Forelimb muscle (tissue), 1 donor: ENCODE measurements at places on chromosomes 3 and 15.

DNA sequence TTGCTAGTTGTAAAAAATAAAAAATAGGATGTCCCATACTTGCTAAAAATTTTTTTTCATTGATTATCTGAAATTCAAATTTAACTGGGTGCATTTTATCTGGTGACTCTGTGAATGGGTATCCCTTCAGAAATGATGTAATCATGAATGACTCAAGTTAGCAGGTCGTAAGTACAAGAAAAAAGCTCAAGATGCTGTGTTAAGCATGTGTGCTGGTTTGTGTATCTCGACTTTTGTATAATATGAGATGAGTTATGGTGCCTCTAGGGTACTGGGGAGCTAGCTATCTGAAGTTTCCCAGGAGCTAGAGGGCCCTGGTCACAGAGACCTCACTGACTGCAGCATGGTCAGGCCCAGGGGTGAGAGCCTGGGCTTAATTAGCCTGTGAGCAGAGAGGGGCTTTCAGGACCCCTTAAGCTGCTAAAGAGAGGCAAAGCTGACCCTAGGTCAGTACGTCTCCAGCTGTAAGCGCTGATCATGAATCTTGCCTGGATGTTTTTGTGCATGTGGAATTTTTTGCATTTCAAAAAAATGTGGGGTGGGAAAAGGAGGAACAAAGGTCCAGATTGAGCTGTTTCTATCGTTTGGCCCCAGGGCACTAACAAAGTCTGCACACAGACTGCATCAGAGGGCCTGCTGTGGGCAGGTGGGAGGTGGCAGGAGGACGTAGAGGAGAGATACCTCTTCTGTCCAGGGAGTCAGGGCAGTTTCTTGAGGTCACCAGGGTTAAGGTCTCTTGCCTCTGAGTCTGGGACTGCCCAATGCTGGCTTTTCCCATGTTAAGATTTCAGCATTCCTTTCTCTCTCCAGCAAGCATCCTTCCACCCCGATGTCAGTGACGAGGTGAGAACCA lies 233.2 kb upstream of the TPM1 start:
- DNase-seq = no peak

DNA sequence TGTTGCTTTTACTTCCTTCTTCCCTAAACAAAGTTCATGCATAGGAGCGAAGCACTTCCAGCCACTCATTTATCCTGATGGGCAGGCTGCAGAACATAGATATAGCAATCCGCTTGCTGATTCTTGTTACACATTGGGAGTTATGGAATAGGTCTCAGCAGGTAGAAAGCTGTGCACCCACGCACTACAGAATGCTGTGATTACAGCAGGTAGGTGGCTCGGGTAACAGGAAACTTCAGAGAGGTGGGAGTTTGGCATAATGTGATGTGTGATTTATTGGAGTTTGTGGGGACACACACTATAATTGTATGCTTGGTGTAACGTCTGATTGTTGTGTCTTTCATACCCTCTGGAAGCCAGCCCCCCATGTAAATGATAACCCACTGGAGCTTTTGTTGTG lies 99.2 kb upstream of the MEIS2 start:
- no peak for DNase-seq

DNA sequence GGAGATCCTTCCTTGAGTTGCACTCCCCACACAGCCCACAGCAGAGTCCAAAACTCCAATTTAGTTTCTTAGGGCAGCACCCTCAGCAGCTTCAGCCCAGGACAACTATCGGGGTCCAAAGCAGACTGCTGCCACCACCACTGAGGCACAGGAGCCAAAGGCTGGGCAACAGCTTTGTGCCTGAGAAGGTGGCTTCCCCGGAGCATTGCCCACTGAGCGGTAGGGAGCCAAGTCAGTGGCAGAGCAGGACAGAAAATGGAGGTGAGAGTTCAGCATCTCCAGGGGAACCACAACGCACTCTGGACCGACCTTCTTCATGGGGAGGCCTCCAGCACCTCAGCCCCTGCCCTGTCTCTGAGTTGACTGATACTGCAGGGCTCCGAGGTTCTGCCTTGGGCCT lies 43.4 kb downstream of the CDAN1 start:
- no peak for DNase-seq

DNA sequence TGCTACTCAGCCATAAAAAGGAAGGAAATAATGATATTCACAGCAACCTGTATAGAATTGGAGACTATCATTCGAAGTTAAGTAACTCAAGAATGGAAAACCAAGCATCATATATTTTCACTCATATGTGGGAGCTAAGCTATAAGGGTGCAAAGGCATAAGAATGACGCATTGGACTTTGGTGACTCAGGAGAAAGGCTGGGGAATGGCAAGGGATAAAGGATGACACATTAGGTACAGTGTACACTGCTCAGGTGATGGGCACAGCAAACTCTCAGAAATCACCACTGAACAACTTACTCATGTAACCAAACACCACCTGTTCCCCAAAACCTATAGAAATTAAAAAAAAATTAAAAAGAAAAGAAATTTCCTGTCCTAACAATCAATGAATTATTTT lies 42.7 kb downstream of the ALCAM start:
- DNase-seq = no peak

GRCh38 chr15:52438047-52438446 lies 90.6 kb downstream of the MYO5A start:
- no peak for DNase-seq

DNA sequence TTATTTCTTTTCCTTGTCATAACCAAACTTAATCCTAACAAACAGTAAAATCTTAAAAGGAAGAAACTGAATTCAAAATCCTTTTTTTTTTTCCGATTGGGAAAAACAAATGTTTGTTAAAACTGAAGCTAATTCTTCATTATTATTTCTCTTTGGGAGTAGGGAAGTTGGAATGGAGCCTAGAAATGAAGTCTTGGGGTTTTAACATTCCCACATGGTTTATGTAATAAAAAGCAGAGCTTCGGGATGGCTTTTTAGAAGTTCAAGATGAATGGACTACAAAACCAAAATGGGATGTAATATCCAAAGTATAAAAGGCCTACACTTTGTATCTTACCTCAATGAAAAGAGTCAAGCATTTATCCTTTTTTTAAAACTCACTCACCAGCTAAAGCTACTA lies 189.0 kb upstream of the TMC3 start:
- no peak for DNase-seq

- DNase-seq = no peak
Measured at GRCh38 chr15:91050128-91050455, 27.7 kb upstream of the VPS33B start.

DNA sequence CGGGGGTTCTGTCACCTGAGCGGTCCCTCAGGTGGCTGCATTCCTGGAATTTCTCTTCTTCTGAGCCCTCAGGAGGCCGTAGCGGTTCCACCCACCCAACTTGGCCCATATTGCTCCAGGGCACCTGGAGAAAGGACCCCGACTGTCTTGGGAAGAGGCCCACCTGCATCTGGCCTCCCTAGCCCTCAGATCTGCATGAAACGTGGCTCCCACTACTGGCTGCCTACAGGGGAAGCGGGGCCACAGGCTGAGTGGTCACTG lies 9.9 kb upstream of the ANPEP start:
- DNase-seq = no peak

DNA sequence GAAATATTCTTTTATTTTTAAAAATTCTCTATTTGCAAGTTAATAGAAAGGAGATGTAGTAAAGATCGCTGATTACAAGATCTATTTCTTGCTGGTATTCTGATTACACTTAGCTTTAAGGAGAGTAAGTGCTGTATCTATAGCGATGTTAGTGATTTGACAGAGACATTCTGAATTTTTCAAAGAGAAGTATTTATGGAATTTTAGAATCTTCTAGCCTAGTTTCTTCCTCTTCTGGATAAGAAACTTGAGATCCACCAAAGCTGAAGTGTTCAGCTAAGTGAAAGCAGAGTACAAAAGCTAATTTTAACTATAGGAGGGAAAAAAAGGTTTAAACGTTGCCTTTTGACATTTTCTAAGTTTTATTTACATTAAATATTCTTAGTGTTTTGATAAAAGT lies 72.1 kb upstream of the RARB start:
- DNase-seq = no peak

DNA sequence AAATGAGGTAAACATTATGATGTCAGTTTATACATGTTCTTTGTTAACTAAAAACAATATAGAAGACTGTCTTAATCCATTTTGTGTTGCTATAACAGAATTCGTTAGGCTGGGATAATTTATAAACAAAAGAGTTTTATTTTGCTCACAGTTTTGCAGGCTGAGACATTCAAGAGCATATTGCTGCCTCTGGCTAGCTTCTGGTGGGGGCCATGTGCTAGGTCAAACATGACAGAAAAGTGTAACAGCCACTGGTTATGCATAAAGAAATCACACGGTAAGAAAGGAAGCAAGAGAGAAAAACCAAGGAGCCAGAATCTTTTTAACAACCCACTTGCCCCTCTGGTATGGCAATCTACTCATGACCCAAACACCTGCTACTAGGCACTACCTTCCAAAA lies 776.7 kb downstream of the PLOD2 start:
- DNase-seq = no peak

DNA sequence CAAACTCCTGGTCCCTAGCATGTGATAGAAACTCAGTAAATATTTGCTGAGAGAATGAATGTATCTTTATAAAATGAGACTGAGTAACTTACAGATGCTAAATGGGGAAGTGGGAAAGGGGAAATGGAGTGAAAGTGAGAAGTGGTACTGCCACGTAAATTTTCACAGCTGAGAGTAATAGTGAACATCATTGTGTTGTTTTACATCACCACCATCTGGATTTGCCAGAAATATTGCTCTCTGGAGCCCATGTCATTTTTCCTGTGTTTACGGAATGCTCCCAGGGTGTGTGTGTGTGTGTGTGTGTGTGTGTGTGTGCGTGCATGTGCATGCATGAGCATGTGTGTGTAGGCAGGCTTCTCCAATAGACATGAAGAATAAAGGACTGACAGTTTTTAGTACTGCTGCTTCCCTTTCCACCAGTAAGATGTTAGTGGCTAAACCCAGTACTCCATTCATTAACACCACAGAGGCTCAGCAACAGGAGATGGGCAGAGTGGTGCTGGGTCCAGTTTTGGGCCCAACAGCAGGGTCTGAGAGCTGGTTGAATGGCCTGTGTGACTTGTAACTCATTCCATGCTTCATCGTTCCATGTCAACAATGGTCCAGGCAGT lies 57.3 kb downstream of the DIPK2A start:
- peak; percentile 17 for DNase-seq

DNA sequence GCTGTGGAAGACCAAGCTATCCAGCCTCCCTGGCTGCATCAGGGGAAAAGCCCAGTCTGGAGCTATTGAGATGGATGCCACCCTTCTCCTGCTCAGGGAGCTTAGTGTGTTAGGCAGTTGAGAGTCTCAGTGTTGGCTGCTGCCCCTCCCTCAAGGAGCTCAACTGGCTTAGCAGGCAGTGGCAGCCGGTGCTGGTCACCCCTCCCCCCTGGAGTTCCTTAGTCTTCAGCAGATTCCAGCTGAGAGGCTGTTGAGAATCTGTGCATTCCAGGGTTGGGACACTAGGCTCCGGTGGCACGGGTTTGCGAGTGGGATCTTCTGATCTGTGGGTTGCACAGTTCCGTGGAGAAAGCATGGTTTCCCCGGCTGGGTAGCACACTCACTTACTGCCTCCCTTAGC lies 883.8 kb downstream of the NSUN3 start:
- no peak for DNase-seq

DNA sequence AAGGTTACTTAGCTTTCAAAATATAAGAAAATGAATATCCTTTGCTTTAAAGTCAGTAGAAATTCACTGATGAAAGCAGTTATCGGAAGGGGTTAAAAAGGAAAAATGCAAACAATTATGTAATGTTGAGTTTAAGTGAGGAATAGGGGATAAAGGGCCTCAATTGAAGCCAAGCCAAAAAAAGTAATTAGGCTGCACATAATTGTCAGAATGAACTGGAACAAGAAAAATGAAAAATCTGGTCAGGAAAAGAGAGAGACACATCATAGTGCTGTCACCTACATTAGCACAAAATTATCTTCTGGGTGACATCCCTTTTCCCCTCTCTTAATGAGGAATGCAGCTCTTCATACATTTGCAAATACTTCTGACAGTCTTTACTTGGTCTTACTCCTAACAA lies 48.8 kb upstream of the PIK3R4 start:
- no peak for DNase-seq

- no peak for DNase-seq
Measured at GRCh38 chr3:184050217-184050847, 2.5 kb upstream of the HTR3C start.

GRCh38 chr3:175153595-175153994 lies 294.5 kb downstream of the NAALADL2 start:
- DNase-seq = no peak

GRCh38 chr3:182330646-182331045 lies 462.7 kb upstream of the ATP11B start:
- no peak for DNase-seq

DNA sequence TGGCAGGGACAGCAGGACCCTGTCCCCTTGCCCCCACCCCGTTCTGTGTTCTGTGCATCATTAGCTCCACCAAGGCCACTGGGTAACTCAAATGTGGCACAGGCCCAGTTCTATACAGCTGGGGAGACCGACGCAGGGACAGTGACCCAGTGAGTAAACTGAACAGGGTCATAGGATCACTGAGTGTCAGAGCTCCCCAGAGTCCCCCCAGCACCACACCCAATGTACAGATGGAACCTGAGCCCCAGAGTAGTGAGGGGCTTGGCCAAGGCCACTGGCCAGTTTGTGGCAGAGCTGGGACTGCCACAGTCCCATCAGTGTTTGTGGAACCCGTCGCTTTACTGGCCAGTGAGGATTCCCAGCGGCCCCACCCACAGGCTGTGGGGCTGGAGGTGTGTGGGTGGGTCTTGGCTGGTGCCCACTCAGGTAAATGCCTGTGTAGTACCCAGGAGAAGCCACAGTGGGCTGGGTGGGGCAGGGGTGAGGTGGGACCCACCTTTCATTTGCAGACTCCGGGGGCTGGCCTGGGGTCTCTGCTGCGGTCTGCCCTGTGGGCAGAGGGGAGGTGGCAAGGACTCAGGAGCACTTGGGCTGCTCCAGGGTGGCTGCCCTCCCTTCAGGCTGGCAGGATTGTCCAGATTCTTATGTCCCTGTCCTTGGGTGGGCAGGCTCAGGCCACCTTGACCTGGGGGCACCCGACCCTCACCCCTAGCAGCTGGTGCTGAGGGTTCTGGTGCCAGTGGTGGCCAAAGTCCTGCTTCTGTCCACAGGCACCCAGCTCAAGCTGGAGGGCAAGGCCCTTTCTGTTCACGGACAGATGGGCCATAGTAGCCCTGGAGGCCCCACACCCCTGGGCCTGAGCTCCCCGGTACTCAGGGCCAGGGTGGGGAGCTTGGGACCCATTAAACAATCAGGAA lies 11.6 kb upstream of the CLK3 start:
- DNase-seq = no peak

- DNase-seq = no peak
Measured at GRCh38 chr3:108076564-108076963, 14.3 kb downstream of the CD47 start.

DNA sequence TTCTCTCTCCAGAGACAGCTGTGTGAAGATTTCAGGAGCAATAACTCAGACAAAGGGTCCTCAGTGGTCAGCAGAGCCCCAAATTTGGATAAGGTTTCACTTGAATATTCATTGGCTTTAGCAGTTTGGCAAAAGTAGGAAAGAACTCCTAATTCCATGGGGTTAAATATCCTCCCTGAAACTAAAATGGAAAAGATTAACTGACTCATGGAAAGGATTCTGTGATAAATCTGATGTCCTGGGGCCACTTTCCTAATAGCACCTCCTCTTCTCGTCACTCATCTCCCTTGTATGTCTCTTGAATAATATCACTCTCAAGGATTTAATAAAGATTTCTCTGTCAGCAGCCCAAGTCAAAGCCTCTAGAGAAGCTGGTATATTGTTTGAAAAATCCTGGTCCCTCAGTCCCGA lies 33.3 kb upstream of the TBC1D23 start:
- peak; percentile 81 for DNase-seq

- DNase-seq = no peak
Measured at GRCh38 chr3:134621854-134622253, 29.0 kb downstream of the KY start.
